ENCODE measurements at places on chromosomes 16 and 17.
A peak's percentile ranks its signal among the peaks of the same experiment; 100 is the strongest.

- no peak for DNase-seq
These were observed 33.7 kb downstream of the HNF1B start for GRCh38 chr17:37711113-37711512.

DNA sequence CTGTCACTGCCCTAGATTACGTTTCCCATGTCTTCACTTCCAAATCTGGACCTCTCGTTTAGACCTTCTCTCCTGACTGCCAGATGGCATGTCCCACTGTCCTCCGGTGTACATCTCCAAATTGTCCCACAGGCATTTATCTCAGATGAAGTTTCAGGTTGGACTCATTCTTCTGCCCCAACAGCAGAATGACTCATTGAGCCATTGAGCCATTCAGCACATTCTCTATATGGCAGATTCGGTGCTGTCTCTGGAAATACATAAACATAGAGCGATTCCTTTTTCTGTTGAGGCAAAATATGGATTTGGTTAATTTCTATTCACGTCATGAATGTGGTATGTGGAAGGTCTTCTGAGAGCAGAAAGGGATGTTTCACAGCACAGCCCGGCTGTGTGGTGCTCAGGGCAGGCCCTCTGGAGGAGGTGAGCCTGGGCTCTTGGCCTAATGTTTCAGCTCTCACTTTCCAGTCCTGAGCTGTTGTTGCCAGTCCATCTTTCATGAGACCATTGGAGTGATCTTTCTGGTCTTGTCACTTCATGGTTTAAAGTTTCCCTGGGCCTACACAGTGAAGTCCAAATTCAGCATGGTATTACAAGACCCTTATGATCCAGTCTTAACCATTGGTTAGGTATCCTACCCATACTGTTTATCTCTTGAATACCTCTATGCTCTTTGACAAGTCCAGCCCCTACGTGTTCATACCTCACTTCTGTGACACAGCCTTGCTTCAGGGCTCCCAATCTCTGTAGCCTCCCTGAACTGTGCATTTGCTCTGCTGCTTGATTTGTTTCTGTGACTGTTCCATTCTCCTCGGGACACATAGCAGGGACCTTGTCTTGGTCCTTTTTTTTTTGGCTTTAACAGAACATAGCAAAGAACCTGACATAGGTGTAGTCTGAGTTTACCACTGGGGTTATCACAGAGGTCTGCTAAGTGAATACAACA, 15.9 kb downstream of the HAPSTR1 start:
- DNase-seq, result no peak

- no peak for DNase-seq
These were observed 28.3 kb upstream of the TEX2 start for GRCh38 chr17:64291268-64291851.

DNA sequence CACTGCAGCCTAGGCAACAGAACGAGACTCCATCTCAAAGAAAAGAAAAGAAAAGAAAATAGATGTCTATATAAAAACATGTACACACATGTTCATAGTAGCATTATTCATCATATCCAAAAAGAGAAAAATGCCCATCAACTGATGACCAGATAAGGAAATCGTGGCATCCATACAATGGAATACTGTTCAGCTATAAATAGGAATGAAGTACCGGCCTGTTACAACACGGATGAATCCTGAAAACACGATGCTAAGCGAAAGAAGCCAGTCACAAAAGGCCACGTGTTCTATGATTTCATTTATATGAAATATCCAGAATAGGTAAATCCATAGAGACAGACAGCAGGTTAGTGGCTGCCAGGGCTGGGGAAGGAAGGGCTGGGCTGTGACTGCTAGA, 65.8 kb downstream of the TBC1D16 start:
- DNase-seq, result no peak

- no peak for DNase-seq
These were observed 53.9 kb downstream of the USP22 start for GRCh38 chr17:20988896-20989295.

GRCh38 chr16:89006036-89006752, 29.2 kb upstream of the CBFA2T3 start:
- DNase-seq, result no peak

- no peak for DNase-seq
These were observed 11.3 kb upstream of the LPCAT2 start for GRCh38 chr16:55497558-55497957.

DNA sequence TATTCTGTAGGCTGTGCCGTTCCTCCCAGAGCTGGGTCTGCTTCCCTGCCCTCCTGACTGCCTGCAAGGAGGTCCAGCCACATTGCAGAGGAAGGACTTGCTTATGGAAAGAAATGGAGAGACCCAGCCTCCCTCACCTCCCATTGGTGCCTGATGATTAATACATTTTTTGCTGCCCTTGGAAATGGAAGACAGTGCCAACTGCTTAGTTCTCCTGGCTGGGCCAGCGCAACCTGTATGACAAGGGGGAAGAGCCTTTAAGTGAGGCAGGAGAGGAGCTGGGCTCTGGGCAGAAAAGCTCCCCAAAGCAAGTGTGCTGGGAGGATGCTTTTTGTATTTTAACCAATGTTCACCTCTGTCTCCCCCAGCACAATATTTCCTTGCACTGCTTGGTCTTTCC, 238.5 kb downstream of the SOX9 start:
- DNase-seq, result no peak

DNA sequence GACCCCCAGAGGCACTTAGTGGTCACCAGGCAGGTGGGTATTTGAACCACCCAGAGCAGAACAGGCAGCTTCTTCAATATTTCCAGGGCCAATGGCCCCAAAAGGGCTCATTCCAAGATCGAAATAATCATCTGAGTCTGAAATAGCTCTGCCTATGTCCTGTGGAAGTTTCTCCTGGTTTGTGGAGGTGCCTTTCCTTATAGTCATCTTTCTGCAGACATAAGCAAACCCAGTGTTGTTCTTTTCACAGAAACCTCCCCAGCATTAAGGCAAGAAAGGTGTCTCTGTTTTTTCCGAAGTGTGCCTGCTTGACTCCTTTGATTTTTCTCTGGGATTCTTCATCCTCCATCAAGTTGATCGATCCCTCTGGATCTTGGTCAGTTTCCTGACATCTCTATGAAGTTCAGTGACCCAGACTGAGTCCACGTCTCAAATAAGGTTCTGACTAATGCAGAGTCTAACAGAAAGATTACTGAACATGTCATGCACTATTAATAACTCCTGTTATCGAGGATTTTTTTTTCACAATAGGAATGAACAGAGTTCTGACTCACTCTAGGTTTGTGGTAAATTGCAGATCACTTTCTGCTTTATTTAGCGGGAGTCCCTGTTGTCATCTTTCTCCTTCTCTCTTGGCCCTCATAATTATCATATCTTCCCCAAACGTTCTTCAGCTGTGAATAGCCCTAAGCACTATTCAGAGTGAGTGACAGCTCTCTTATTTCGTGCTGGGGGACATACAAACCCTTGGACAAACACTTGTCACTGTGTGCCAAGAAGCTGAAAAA, 1.5 kb downstream of the LRRC3C start:
- DNase-seq, result no peak

- DNase-seq, result no peak
These were observed 15.2 kb upstream of the ABCC3 start for GRCh38 chr17:50619489-50619888.

GRCh38 chr17:13114601-13115031, 96.8 kb upstream of the ELAC2 start:
- no peak for DNase-seq

- DNase-seq, result no peak
These were observed 512.4 kb upstream of the CDH11 start for GRCh38 chr16:65634291-65634690.

DNA sequence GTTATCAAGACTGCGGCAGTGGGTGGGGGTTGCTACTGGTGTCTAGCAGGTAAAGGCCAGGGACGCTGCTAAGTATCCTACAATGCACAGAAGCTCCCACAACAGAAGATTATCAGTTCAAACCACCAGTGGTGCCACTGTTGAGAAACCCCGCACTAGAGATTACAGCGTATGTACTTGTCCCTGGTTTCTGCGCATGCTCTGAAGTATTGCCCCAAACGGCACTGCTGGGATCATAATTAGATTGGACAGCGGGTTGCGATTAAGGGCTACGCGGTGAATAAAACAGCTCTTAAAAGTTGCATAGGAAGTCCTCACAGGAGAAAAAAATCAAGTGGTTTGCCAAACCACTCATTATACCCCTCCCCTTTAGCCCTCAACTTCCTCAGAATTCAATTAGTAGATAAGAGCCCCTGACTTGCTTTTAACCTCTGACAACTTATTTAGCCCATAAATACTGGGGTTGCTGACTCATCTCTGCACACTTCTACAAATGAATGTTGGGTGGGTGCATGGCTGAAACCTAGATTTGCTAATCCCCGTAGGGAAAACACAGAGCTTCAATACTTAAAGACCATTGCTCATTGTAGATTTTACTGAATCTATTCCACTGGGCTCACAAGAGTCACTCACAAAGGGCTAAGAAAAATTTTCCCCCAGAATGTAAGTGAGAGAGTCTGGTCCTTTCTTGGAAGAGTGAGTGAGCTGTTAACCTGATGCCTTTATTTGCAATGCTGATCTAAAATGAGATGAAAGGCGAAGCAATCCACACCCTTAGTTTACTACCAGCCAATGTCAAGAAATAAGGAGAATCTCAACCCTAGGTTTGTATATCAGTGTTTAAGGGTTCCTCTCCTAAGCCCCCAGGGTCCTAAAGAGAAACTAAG, 91.8 kb downstream of the RGS9 start:
- peak; percentile 64 for DNase-seq

- DNase-seq, result no peak
These were observed 6.0 kb downstream of the ADAP2 start for GRCh38 chr17:30927756-30928155.

DNA sequence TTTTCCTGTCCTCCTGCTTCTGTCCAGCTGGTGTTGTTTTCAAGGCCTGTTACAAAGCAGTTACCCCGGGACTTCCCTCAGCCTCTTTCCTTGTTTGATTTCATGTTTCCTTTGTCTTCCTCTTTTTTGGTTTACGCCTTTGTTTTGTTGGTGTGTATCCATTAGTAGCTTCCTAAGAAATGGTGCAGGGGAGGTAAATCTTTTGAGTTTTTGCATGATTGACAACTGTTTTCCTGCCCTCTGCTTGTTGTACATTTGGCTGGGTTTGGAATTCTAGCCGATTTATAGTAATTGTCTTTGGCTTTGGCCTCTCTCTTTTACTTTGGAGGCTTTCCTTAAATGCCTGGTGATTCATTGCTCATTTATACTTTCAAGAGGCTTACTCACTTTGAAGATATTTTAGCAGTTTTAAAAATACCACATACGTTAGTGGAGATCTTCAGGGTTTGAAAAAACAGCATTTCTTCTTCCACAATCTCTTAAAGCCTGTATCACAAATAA, 32.8 kb downstream of the DNAH2 start:
- DNase-seq, result no peak

GRCh38 chr16:19137201-19138128, 23.7 kb downstream of the ITPRIPL2 start:
- DNase-seq, result no peak

GRCh38 chr16:73945631-73946030, 351.0 kb upstream of the PSMD7 start:
- no peak for DNase-seq

DNA sequence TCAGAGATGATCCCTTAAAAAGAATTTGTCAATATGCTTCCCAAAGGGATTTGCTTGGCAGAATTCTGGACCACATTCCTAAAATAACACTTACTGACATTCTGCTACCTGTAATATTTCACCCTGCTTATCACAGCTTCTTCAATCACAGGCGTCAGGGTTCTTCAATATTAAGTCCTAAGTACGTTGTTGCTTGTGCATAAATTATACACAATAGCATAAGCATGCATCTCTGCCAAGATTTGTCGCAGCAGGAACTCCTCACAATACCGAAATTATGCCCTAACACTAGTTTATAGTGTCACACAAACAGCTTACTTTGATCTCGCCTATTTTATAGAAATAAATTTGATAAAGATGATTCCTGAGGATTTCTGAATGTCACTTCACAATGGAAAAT, 48.9 kb downstream of the UBE2G1 start:
- DNase-seq, result no peak

GRCh38 chr17:50891577-50891989, 25.4 kb upstream of the TOB1 start:
- DNase-seq, result no peak

DNA sequence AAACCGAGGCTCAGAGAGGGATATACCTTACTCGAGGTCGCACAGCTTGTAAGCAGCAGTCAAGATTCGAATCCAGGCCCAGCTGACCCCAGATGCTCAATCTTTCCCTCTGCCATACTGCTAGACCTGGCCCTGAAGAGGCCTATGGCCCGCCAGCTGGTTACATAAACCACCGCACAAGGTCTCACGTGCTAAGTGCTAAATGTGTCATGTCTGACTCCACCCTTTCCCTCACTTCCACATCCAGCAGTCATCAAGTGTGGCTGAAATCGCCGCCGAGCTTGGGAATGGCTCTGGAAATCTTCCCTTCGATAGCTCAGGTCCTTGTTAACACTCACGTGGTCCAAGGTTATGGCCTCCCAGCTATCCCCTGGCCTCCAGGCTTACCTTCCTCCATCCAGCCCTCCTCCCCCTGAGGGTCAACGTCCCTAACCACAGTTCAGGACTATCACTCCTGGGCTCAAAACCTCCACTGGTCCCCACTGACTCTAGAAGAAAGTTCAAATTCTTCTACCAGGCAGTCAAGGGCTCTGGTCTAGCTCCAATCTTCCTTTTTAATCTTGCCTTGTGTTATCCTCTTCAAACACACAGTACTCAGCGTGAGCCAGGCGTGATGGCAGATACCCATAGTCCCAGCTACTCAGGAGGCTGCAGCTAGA, 3.5 kb downstream of the ZBTB4 start:
- DNase-seq, result no peak

GRCh38 chr17:34299956-34300577, 14.5 kb downstream of the CCL11 start:
- DNase-seq, result no peak

GRCh38 chr16:55665511-55665910, 9.7 kb downstream of the SLC6A2 start:
- no peak for DNase-seq

DNA sequence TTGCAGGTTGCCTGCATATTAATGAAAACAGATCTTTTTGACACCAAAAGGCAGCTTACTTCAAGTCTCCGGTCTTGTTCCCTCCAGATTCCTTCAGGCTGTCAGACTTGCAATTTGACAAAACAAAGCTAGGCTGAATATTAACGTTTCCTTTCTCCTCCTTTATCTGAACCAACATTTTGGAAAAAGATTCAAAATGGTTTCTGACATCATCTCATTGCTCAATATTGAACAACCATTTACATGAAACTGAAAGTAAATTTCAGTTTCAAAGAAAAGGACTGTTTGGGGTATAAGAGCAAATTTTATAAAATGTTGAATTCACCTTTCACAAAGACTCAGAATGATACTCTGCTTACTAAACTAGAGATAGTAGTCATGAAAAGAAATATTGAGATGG, 521.8 kb downstream of the KCNJ2 start:
- no peak for DNase-seq

Measured in activated naive CD4-positive, alpha-beta T cell treated with Interleukin-2 at 50 U/mL for 16 hours (primary cell).